Urinary bladder (tissue), 4 donors: ENCODE measurements at places on chromosomes 13 and 19. TPM values are rescaled to one million over a fixed set of nuclear protein-coding genes. Genes with fewer than 3 reads are reported as not detected.

DNA sequence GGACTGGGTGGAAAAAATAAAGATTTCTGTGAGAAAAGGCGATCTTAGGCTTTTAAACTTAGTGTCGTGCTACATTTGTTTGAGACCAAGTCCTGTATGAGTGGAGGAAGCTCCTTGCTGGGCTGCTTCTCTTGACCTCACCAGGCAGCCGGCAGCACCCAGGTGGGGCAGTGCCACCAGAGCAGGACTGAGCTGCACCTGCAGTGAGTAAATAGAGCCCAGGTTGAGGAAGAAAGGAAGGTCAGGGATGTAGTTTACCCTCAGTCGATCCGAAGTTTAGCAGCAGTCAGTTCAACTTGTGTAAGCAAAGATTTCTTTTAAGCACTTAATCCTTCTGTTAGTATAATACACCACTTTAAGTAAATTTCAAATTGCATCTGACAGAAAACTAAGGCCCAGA is 13.6 kb downstream of the HNRNPM start:
- no peak for DNase-seq

PEAK3 gene
- not detected for total RNA-seq

- DNase-seq: no peak
Measured at GRCh38 chr13:100619940-100620339, 31.4 kb upstream of the GGACT start.

VSTM1 gene
- not detected for total RNA-seq

DNA sequence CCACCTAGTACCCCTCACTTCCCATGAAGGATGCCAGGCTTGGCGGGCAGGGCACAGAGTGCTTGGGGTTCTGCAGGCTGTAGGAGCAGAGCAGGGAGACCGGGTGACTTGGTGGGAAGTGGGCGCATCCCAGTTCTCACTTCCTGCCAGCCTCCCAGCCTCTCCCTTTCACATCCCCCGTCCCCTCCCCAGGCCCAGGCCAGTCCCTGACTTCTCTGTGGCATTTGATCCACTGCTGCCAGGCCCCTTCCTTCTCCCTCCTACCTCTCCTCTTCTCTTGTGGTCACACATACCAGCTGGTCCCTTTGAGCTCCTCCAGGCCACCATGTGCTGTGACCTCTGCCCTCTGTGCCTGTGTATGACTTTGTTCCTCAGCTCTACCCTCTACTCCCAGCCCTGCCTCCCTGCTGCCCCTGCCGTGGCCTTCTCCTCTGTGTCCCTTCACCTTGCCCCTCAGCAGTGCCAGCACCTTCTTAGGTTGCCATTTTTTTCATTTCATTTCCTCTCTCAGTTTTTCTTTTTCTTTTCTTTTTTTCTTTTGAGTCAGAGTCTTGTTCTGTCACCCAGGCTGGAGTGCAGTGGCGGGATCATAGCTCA is 19.5 kb downstream of the MYO1F start:
- DNase-seq: no peak

GRCh38 chr19:54462655-54463530 is 685 bp downstream of the LENG9 start:
- DNase-seq: no peak

DNA sequence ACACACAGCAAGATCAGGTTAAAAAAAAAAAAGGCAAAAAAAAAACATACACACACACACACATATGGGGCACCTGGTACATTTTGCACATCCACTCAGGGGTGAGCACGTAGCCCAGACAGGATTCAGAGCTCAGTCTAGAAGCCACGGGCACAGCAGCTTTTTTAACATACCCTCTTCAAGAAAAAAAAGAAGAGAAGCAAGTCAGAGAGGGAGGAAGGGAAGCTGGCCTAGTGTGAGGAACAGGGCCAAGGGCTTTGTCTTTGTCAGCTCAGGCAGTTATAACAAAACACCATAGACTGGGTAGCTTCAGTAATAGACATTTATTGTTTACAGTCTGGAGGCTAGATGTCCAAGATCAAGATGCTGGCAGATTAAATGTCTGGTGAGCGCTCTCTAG is 2.3 kb upstream of the TPM4 start:
- no peak for DNase-seq

GRCh38 chr19:4295972-4296771 is 6.0 kb downstream of the TMIGD2 start:
- no peak for DNase-seq

DNA sequence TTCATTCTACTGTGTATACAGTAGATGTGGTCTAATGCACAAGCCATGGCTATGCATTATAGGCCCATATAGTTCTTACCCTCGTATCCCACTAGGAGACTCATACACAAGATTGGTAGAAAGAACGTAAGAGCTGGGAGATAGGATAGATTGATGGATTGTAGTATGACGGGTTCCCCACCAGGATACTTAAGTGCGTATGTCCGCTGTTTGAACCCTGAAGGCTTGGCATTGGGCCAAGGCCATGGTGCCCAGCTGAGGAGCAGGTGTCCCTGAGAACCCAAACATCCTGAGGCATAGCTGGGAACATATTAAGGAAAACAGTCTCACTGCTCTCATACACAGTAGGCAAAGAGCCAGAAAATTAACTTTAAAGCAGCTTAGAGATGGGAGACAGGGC is 617.5 kb upstream of the KLF12 start:
- DNase-seq: no peak

ISYNA1 gene
- 26.0 TPM for total RNA-seq

PLPPR3 gene
- 2.1 TPM for total RNA-seq

- no peak for DNase-seq
Measured at GRCh38 chr13:23844132-23844531, 45.1 kb downstream of the MIPEP start.

SOHLH2 gene
- total RNA-seq: 0.32 TPM

GRCh38 chr19:10305139-10305806 is 4.3 kb downstream of the ZGLP1 start:
- DNase-seq: no peak

DNA sequence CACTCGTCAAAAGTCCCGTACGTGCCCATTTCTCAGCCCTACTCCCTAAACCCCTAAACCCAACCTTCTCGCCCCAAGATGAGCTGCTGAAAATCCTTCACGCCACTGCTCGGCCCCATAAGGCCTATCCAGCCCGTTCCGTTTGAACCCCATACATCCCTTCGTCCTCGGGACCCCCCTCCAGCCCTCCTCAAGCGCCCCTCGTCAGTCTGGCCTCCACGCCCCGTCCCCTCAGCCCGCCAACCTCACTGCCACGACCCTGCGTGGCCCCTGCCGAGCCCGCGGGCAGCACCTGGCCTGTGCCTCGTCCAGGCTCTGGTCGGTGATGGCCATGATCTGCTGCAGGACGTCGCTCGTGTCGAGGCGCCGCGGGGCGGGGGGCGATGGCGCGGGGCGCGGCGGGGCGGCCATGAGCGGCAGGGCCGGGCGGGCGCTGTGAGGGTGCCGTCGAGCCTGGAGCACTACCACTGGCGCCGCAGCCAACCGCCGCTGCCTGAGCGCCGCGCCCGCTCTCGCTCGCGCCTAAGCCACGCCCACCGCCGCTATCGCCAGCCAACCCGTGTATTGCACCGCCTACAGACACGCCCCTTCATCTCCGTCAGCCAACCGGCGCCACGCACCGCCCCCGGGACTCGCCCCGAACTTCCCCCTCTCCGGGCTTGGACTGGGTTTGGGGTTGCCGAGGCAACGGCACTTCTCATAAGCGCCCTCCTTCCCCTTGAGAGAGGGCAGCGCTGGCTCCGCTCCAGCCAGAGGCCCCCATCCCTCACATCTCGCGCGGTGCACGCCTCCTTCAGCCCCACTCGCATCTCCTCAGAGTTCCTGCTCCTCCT is at the start of gene PBX4:
Gene PBX4, minus strand, starts transcription at position 469 of the 833 bp plus-strand sequence. Its CDS starts 58 bp downstream, at position 411.
- DNase-seq: peak; percentile 93

MYO1F gene
- total RNA-seq: 7.5 TPM

WDR62 gene
- total RNA-seq: 2.3 TPM

- DNase-seq: no peak
Measured at GRCh38 chr13:94656766-94657165, 55.1 kb downstream of the GPR180 start.

TPTE2 gene
- 0.16 TPM for total RNA-seq

B3GNT8 gene
- 0.69 TPM for total RNA-seq

DNA sequence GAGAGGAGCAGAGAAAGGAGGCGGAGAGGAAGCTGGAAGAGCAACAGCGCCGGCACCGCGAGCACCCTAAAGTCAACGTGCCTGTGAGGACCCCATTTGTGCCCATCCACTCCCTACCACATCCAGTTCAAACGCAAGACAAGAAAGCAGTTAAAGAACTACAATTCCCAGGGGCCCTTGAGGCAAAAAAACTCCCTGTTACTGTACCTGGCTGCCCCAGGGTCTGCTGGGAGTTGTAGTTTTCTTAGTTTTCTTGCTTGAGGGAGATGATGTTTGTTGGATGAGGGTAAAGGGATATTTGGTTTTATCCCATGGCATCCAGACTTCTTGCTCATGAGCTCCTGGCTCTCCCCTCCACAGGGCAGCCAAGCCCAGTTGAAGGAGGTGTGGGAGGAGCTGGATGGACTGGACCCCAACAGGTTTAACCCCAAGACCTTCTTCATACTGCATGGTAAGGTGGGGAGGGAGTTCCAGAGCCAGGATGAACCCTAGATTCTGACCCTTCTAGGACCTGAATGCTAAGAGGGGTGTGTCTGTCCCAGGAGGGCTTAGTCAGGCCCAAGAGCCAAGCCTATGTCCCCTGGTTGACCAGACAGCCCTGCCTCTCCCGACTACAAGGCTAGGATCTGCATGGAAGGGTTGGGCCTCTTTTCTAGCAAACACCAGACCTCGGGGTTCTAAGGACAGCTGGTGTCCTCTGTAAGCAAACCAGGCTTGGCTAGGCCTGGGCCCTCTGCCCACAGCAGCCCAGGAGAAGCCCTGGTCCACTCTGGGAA is 13.2 kb downstream of the NUCB1 start:
- DNase-seq: no peak

GRCh38 chr19:5958074-5958850 is 19.7 kb downstream of the RANBP3 start:
- no peak for DNase-seq

DNA sequence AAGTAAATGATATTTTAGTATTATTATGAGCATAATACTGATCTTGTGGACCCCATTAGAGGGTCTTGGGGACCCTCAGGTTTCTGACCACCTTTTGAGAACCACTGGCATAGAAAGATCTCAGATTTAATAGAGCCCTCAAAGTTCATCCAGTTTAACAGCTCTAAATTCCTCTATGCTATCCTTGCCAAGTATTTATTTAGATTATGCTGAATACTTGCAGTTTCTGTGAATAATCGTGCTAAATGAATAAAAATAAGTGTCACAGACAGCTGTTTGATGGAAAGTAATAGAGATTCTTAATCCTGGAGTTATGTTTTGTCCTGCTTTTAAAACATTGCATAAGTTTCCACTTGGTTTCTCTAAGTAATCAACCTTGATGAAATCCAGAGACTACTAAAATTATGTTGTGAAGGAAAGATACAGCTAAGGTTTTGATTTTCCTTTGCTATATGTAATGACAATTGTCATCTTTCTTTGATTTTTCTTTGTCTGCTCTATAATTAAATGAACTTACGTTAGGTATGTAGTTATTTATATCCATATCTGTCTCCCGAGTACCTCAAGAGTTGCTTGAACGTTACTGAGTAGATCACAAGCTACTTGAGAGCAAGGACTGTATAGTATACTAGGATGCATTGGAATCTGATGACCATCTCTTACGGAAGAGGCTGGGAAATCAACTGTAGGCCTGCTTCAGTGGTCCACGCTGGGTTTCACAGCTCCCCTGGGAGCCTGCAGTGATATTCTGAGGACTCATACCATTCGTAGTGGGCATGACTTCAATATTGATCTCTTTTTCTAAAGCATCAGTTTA is 5.7 kb downstream of the ABHD13 start:
- DNase-seq: no peak

- DNase-seq: no peak
Measured at GRCh38 chr13:94119360-94119936, 360.0 kb downstream of the DCT start.

ZNF256 gene
- total RNA-seq: 12.0 TPM

CCDC169 gene
- 7.0 TPM for total RNA-seq

GRCh38 chr13:43285933-43286597 is 262.7 kb downstream of the DNAJC15 start:
- DNase-seq: no peak

- no peak for DNase-seq
Measured at GRCh38 chr19:33205531-33206260, 11.6 kb downstream of the LRP3 start.

ZNF813 gene
- total RNA-seq: 11.7 TPM

DNA sequence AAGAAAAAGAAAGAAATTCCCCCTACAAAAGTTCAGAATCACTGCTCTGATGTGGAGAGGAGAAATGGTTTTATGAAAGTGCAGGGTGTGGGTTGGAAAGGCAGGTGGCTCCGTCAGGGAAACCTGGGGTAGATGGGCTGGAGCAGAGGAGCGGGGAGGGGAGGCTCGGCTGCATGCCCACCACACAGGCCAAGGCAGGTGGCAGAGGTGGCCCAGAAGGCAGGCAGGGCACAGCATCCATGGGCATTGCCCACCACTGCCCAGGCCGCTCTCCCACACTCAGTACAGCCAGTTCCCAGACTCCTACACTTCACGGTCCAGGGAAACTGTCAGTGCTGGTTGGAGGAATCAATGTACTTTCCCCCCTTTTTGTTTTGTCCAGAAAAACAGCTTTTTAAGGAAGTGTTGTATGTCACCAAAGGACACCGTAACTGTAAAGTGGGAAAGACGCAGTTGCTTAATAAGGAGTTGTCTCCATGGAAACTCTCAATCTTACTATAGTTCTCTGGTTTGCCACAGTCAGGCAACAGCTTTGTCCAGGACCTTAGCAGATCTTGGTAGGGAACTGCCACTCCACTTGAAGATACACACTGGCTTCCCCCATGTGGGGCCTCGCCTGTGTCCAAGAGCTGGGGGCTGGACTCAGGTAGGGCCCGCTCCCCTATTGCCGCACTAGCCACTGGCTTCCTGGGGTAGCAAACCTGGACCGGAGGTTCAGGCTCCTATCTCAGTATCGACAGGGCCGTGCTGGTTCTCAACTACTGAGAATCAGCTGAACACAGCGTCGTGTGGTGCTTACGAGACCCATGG is 82.9 kb downstream of the RAB20 start:
- DNase-seq: no peak
